ENCODE measurements at places on chromosomes 3 and 15.
A peak's percentile ranks its signal among the peaks of the same experiment; 100 is the strongest.

- no peak for DNase-seq
Observed at GRCh38 chr3:157027861-157028745, 131.8 kb downstream of the CCNL1 start.

- peak; percentile 69 for DNase-seq
Observed at GRCh38 chr3:20511863-20512505, 326.0 kb upstream of the SGO1 start.

DNA sequence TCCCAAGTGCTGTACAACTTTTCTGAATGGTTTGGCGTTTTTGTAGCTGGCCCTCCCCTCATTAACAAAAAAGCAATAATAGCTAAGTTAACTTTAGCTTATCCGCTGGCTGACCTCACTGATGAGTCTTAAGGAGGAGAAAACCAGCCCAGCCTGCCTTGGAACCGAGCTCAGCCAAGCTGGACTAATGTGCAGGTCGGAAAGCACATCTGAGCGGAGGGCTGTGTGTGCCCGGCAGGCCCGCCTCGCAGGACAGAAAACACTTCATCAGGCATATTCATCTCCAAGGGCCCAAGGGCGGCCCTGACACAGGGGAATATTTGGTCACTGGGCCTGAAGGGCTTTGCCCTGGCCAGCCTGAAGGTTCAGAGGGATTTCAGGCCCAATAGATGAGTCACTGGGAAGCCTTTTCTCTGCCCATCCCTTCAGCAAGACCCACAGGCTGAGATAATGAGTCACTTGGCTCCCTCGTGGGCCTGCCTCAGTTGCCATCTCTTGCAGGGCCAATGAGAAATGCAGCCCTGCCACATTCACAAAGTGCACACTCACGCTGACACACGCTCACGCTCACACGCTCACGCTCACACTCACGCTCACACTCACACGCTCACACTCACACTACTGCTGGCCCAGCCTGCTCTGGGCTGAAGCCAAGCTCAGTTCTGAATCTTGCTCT lies 75.1 kb downstream of the SLC12A8 start:
- DNase-seq: no peak

GRCh38 chr3:177419904-177420601 lies 222.8 kb upstream of the TBL1XR1 start:
- DNase-seq: no peak

DNA sequence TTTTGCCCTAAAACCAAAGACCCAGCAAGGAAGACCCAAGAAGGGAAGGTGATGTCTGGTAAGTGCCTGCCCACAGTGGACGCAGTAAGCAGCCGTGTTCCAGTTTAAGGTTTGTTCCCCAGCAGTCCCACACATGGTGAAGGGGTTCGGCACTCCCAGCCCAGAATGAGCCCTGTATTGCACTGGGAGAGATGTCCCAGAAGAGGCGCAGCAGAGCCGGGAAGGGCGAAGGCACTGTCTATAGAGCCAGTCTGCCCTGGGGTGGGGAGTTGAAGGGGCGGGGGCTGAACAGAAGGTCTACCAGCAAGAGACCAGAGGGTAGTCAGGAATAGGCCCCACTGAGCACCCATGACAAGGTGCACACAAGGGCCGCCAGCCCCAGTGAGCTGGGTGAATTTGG lies 6.4 kb downstream of the TMEM158 start:
- DNase-seq: no peak

DNA sequence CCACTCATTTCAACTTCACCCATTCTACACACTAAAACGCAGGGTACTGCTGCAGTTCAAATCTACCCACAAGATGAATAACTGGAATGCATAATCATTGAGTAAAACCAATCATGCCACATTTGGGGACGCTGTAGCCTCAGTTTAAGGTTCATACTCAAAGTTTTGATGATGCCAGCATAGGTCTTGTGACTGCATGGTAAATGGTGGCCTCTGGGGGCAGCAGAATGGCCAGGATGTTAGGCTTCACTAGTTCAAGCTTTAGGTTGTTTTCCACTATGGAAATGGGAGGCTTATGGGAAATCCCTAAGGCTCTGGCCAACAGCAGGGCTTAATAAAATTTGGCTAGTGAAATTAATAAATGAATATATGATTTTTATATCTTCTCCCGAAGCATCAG lies 104.3 kb upstream of the TSC22D2 start:
- DNase-seq: no peak

GRCh38 chr3:190326930-190327329 lies 4.7 kb upstream of the CLDN1 start:
- DNase-seq: no peak

DNA sequence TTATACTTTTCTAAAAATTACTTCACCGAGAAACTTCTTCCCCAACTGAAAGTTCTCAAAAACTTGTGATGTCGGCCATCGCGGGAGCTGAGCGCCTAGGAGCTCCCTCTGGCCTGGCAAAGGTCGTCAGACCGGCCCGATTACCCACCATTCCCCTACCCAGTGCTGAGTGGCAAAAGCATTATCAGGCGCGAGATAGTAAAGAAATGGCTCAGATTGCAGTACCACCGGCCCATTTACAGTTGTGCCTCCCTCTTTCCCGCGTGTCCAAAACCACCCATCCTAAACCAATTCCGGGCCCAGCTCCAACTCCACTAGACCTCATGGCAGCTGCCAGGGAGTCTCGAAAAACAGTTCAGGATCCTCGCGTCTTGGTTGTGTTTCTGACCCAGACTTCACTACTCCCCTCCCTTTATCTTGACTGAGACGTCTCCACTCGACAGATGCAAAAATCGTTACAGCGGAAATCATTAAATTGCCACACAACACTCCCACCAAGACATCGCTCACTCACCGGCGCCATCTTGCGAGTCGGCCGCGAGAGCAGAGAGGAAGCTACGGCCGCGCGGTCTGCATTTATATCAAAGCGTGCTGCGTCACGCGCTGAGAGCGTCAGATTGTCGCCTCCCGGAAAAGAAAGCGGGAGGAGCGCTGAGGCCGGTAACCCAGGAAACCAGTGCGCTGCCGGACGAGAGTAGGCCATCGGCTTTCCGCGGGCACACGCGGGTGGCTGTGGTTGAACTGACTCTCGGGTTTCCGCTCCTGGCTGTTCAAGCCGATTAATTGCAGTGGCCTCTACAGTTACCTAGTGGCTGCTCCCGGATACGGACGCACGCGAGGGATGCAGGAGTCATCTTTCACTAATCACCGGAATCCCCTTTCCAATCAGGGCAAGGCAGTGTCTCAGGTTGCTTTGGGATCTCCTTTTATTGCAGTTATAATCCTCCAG lies at the start of gene RPL22L1:
TSS of gene RPL22L1 (minus strand) at position 551 of the 949 bp plus-strand sequence. CDS start at position 523, 28 bp downstream.
- no peak for DNase-seq

DNA sequence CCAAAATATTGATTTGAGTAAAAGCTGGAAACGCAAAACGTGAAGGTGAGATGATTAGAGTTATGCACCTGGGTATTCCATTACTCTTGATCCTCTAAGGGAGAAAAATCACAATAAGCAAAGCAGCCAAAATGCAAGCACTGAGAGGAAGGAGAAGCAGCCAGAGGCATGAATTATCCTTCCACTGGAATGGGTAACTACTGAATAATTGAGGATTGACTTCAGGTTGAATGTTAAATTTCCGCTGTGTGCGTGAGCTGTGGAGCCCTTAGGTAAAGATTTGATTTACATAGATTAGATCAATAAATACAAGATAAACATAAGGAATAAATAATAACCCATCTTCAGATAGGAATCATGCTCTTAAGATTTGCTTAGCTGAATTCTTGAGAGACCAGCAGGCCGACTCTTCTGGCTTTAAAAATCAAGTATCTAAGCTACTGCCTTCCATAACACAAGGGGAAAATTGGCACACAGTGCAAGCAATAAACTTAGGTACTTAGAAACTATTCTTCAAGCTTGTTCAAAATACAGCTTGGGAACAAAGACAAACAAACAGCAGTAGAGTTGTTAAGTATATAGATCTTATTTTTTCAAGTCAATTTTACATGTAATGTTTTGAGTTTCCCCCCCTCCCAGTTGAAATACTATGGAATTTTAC lies 1459.5 kb downstream of the ZPLD1 start:
- DNase-seq: no peak

All from Kasumi-1 (cell line).